ENCODE measurements at places on chromosomes 4 and X. TPM values are rescaled to one million over a fixed set of nuclear protein-coding genes. Genes with fewer than 3 reads are reported as not detected.

- peak; percentile 54 for DNase-seq
Measured at GRCh38 chrX:107659768-107660167, 31.5 kb downstream of the PRPS1 start.

- DNase-seq = no peak
Measured at GRCh38 chrX:134694333-134695322, 36.4 kb upstream of the PLAC1 start.

DNA sequence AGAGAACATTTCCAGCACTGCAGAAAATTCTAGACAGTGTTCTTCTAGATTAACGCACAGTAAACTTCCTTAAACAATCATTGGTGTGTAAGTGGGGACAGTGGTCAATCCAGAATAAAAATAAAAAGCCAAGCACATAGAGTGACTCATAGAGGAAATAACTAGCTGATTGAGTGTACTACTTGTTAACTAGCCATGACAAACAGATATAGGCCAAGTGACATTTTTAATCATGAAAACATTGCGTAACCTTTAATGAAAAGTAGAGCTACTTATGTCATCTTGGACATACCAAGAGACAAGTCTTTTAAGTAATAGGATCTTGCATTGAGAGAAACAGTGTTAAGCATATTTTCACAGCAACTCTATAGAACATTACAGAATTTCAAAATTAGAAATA, 233.9 kb upstream of the MAB21L2 start:
- DNase-seq = no peak

DNA sequence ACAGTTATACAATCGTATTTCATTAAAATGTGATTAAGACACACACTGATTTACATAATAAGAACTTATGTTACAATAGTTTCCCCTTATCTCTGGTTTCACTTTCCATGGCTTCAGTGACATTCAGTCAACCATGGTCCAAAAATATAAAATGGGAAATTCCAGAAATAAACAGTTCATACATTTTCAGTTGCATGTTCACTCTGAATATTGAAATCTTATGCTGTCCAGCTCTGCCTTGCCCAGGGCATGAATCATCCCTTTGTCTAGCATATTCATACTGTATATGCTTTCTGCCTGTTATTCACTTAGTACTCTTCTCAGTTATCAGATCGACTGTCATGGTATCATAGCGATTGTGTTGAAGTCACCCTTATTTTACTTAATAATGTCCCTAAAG, 173.8 kb upstream of the DCAF12L2 start:
- no peak for DNase-seq

DNA sequence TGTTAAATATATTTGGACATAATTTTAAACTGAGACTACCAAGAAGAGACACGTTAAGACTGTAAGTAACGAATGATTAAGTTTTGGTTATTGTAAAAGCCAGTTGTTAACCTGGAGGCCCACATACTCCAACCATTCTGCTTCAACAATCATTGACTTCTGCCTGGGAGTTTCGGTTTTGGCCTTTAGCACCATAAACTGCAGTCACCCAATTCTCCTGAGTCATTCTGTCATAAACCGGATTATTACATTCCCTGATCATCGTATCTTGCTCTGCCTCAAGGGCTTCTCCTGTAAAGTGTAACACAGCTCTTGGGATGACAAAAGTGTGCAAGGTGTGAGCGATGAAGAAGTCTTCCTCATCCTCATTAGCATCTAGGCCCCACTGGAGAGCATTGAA, 46.9 kb upstream of the PABPC1L2A start:
- DNase-seq = no peak

DNA sequence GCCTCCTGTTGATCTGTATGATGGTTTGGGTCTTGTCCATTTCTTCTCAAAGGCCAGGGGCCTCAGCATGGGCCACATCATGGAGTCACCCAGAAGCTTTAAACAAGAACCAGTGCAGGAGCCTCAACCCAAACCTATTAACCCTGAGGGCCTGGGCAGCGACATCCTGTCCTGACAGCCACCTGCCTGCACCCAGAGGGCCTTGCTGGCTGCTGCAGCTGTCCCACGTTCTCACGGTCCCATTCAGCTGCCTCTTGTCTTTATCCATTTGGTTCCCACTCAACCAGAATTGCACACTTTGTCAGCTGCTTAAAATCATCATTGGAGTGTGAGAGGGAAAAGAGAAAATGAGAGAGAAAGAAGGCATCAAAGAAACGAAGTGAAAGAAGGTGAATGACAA, 21.6 kb downstream of the C4orf50 start:
- no peak for DNase-seq

- peak; percentile 58 for DNase-seq
Measured at GRCh38 chrX:150365051-150365989, 2.2 kb downstream of the MAMLD1 start.

DNA sequence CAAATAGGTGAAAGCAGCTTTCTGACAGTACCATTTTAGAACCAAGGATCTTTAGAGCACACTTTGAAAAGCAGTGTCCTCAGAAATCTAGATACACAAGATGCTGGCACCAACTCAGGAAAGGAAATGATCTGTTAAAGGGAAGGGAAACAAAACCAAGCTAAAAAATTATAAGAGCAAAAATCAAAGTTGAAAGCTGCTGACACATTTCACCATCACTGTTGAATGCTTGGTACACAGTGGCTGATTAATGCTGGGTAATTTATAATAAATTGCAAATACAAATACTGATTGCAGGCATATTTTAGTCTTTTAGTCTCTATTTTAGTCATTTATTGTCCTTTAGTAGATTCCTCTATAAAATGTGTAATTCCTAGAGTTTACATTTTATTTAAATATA, 1540.1 kb upstream of the PCDH10 start:
- no peak for DNase-seq

GRCh38 chrX:17700976-17701375, 36.3 kb upstream of the SCML1 start:
- DNase-seq = no peak

DNA sequence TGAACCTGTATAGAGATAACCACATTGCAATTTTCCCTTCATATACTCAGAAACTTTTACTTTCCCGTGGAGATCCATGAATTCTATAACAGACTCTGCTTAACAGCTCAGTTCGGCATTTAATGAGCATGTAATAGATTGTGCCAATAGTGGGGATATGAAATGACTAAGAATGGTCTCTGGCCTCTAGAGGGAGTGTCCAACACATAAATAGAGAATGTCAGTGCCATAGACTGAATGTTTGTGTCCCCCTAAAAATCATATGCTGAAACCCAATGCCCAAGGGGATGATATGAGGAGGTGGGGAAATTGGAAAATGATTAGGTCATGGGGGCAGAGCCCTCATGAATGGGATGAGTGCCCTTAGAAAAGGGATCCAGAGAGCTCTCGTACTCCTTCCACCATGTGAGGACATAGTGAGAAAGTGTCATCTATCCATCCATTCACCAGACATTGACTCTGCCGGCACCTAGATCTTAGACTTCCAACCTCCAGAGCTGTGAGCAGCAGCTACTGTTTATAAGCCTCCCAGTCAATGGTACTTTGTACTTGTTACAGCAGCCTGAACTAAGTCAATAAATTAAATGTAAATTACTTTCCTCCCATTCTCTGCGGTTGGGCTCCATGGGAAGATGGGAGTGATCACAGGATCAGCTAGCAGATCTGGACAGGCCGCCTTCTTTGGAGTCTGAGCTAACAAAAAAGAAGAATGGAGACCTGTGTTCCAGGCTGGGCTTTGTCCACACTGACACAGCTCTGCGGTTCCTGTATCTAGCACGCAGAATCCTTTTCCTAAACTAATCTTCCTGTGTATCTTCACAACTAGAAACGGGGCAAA, 28.1 kb upstream of the HPSE start:
- peak; percentile 28 for DNase-seq

SPANXA2 gene
- not detected for total RNA-seq

MGAT4D gene
- not detected for total RNA-seq

ADH7 gene
- total RNA-seq = not detected

F9 gene
- not detected for total RNA-seq

KLF8 gene
- 42.7 TPM for total RNA-seq

HS3ST1 gene
- total RNA-seq = 5.4 TPM

Measured in B cell (primary cell).